ENCODE measurements at places on chromosomes 5 and 9.

GRCh38 chr5:6801236-6801635 is 88.0 kb downstream of the TENT4A start:
- DNase-seq: no peak

DNA sequence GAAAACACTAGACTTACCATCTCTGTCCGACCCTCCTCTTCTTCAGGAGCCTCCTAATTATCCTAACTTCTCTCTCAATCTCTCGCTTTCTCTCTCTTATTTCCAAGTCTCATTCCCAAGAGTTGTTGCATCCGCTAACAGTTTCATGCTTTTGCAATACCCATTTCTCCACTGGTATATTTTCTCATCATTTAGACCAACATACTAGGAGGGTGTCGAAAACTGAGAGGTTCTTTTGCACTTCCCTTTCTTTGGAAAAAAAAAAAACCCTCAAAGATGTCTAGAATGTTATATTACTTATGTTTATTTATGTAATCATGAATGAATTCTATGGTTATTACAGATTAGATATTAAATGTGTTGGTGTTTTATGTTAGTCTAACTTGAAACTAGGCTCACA is 35.9 kb downstream of the SPZ1 start:
- DNase-seq: no peak

DNA sequence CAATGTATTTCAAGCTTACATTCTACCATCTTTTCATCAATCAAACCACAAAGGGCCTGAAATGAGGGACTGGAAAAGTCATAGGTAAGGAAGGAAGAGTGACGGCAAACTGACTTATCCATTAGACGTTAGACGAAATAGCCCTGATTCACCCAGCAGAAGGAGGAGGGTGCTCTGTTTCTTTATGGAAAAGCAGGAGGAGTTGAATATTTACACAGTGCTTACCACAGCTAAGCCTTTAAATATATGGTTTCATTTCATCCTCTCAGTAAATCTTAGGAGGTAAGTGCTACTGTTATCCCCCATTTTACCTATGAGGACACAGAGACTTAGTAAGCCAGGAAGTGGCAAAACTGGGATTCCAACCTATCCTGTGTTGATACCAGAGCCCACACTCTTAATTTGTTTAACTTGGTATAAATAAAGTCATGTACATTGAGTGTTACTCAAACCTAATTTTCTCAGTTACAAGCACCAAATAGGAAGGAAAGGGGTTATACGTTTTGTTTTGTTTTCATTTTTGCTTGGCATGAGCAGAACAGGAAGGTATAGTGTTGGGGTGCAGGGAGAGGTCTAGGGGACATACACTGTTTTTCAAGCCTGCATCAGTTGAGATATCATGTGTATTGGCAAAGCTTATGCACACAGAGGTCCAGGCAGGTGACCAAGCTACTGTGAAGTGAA is 98.1 kb upstream of the IFNK start:
- DNase-seq: no peak

DNA sequence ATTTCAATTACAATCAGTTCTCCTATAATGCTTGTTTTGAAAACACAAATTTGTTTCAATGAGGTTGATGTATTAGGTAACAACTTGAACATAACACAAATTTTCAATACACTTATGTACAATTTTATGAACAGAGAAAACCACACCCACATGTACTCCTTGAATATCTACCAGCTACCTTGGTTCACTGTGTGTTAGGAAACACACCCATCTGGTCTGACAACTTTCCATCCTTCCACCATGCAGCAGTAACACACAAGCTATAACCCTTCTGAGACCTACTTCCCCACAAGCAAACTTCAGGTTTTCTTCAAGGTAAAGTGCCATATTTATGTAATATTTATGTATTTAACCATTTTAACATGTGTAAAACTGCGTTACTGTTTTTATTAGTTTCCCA is 36.4 kb upstream of the UBQLN1 start:
- no peak for DNase-seq

DNA sequence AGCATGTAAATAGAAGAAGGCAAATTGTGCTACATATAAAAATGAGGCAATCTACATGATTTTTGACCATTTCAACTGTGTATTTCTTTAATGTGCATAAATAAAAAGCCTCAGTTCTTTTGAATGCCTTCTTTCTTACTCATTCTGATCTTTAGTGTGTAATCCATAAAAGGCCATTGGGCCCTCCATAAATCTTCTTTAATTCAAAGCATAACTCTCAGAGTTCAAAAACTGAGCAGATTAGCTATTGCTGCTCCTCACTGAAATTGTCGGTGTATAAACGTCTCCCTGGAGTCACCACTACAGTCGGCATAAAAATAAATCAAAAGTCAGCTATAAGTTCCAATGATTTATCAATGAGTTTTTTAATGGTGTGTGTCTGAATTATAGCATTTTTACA is 45.3 kb upstream of the ADAMTSL1 start:
- DNase-seq: no peak

DNA sequence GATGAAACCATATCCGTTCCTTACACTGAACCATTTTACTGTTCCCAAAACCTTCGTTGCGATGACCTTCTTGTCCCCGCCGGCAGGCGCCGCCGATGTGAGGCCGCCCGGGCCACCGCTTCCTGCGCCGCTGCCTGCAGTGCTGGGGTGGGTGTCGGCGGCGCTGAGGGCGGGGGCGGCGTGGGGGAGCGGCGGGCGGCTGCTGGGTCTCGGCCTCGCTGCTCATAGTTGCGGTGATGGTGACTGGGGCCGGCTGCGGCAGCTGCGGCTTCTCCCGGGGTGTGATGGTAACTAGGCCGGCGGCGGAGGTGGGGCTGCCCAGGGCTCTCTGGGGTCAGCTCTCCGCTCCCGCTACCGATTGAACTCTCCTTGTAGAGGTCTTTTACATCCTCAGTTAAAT is 14.1 kb upstream of the OR2S2 start:
- peak; percentile 23 for DNase-seq

DNA sequence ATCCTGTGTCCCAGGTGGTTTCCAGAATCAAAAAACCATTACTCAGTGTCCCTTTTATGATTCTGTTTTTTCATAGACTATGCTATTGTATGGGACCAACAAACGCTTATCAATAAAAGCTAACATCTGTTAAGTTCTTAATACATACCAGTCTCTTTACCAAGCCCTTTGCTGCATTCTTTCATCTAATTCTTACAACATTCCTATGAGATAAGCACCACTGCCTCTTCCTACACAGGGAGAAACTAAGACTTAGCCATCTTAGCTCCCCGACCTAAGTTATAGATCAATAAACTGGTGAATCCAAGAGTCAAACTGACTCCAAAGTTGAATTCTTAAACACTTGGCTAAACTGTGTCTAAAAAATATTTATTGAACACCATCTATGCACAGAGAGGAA is 26.6 kb downstream of the DRD1 start:
- DNase-seq: no peak

DNA sequence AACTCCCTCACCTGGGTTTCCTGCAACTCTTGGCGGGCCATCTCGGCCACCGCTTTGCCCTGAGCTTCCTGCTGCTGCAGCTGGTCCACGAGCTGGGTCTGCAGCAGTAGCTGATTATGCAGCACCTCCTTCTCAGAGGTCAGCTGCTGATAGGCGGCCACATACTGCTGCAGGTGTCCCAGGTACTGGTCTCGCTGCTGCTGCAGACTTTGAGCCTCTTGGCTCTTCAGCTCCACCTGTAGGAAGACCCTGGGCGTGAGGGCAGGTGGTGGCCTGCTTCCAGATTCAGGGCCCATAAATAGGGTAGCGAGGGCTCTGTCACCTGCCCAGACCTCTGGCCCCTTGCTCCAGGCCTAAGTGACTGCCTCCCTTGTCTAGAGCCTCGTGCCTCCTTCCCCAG is 16.7 kb downstream of the GOLGA2 start:
- DNase-seq: no peak

- no peak for DNase-seq
Observed at GRCh38 chr5:61816585-61817450, 484.8 kb downstream of the ZSWIM6 start.

DNA sequence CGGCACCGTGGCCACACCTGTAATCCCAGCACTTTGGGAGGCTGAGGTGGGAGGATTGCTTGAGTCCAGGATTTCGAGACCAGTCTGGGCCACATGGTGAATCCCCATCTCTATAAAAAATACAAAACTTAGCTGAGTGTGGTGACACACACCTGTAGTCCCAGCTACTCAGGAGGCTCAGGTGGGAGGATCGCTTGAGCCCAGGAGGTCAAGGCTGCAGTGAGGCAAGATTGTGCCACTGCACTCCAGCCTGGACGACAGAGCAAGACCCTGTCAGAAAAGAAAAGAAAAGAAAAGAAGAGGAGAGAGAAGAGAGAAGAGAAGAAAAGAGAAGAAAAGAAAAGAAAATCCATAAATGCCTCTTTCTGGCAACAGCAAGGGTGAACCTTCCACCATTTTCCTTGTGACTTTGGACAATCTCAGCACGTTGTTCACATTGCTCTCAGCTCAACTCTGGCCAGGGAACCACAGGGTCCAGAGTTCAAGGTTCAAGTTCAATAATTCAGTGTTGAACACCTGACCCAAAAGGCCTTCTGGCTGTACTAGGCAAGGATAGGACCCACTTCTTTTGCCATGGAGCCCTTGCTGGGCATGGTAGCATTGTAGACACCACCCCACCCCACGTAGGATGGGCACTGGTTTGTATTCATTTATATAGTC is 14.6 kb upstream of the DUSP1 start:
- DNase-seq: no peak

- no peak for DNase-seq
Observed at GRCh38 chr9:83030391-83031107, 32.4 kb downstream of the RASEF start.

DNA sequence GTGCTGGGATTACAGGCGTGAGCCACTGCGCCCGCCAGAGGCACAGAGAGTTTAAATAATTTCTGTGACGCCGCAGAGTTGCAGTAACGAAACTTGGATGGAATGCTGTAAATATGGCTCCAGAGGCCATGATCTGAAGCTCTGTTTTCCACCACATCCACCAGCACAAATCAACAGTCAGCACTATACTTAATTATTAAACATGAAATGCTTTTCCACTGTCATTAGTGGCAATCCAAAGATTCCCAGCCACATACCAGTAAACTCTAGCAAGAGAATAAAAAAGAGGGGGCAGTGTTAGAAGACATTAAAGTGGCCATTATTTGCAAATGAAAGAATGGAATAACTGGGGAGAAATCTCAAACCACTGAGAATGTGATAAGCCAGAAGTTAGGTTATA is 242.5 kb downstream of the DIRAS2 start:
- DNase-seq: no peak

- no peak for DNase-seq
Observed at GRCh38 chr5:9015937-9016270, 530.0 kb downstream of the SEMA5A start.

DNA sequence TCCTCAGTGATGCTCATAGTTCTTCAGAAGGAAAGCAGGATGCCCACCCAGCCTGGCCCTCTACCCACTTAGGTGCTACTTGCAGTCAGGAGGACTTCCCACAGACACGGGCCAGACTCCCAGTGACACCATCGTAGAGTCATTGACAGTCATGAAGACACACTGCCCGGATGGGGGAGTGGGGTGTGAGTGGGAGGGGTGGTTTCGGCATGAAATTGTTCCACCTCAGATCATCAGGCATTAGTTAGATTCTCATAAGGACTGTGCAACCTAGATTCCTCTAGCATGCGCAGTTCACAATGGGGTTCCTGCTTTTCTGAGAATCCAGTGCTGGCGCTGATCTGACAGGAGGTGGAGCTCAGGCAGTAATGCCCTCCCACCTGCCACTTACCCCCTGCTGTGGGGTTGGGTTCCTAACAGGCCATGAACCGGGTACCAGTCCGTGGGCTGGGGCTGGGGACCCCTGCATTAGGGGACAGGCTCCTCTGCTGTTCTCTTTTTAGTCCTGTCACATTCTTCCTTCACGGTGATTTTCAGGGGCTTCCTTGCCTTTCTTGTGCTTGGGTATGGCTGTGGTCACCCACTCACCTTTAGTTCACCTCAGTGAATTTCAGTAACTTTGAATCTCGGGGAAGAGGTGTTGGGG is 88.2 kb upstream of the ANKRD55 start:
- no peak for DNase-seq

GRCh38 chr9:98869866-98870265 is 62.4 kb downstream of the GALNT12 start:
- DNase-seq: no peak

- no peak for DNase-seq
Observed at GRCh38 chr5:93192087-93192486, 388.9 kb downstream of the NR2F1-AS1 start.

- no peak for DNase-seq
Observed at GRCh38 chr5:89313044-89313443, 430.1 kb upstream of the MEF2C start.

DNA sequence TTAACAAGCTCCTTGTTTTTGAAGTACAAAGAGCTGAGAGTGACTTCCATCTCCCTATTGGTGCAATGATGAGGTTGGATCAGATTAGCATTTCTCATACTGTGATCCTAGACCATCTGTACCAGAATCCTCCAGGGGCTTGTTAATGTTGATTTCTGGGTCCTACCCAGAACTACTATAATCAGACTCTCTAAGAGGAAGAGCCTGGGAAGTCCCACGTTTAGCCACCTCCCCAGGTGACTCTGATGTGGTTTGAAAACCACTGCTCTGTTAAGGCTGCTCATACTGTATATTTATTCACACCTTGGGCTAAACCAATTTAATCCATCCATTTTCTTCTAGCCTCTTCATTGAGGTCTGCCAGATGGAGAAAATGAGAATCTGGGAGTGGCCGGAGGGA is 49.6 kb upstream of the SMIM32 start:
- no peak for DNase-seq

GRCh38 chr9:36250079-36250478 is 8.2 kb downstream of the GNE start:
- DNase-seq: no peak
